ENCODE measurements at places on chromosomes 12 and 14. TPM values are rescaled to one million over a fixed set of nuclear protein-coding genes. Genes with fewer than 3 reads are reported as not detected.

- peak; percentile 68 for DNase-seq
Observed at GRCh38 chr14:54776361-54777001, 126.1 kb downstream of the GCH1 start.

DNA sequence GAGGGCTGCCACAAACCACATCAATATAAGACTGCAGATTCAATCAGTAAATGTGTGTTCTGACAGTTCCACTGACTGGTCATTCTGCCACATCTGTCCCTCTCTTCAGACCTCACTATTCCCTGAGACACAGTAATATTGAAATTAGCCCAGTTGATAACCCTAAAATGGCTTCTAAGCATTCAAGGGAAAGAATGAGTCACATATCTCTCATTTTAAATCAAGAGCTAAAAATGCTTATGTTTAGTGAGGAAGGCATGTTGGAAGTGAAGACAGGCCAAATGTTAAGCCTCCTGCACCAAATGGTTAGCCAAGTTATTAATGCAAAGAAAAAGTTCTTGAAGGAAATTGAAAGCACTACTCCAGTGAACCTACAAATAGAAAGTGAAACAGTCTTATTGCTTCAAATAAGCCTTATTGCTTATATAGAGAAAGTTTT is 24.5 kb upstream of the KIF21A start:
- no peak for DNase-seq

- DNase-seq = no peak
Observed at GRCh38 chr12:5083955-5084849, 40.5 kb downstream of the KCNA5 start.

DNA sequence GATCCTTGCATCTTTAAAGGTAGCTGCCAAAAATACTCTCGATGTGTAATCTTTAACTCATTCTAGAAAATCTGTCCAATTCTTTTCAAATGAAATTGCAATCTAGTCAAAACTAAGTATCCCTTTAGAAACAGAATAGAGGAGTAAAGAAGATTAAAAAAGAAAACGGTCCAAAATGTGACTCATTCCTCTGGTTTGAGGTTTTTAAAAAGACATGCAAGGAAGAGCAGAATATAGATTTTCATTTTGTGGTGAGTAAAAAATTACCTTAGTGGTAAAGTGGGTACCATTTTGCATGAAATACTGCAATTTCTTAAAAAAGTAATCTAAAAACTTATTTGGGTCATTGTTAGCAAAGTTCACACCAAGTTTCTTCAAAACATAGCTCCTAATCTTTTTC is 108.4 kb downstream of the BRMS1L start:
- DNase-seq = no peak

DNA sequence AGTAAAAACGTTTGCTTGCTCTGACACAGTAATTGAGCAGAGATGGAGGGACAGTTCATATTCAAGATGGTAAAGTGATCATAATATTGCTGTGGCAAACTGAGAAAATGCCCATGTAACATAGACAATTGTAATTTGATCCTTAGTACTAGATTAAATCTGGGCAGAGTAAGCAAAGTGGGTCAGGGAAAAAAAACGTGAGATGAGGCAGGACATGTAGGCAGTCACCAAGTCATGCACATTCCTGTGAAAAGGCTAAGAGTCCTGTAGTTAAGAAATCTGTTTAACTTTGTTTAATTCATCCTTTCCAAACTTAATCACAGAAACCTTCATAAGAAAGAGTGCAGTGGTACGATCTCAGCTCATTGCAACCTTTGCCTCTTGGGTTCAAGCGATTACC is 16.1 kb downstream of the BTBD7 start:
- no peak for DNase-seq

- DNase-seq = no peak
Observed at GRCh38 chr12:32032205-32032810, 73.1 kb downstream of the RESF1 start.

The LIN7A gene
- 20.1 TPM for total RNA-seq

The RNASE7 gene
- total RNA-seq = not detected

The SLC5A8 gene
- not detected for total RNA-seq

The ADSS1 gene
- 4.2 TPM for total RNA-seq
